ENCODE measurements at places on chromosomes 16 and 17.

DNA sequence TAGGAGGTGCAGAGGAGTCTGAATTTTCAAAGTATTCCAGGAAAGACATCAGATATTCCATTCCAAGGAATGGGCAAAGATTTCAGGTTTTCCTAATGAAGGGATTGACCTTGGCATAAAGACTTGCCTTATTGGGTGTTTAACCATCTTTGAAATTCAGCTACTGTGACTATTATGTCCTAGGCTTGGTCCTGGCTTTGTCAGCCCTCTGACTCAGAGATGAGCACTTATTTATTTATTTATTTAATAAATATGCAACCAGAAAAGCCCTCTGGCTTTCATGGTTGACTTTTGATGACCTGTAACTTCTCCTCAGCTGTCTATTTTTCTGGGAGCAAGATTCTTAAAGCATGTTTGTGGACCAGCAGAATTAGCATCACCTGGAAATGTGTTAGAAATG is 455.1 kb downstream of the KIF2B start:
- DNase-seq, result no peak

GRCh38 chr16:84015399-84015798 is 27.2 kb downstream of the SLC38A8 start:
- DNase-seq, result no peak

- no peak for DNase-seq
These were observed 914.9 kb downstream of the KCNJ2 start for GRCh38 chr17:71084219-71084618.

DNA sequence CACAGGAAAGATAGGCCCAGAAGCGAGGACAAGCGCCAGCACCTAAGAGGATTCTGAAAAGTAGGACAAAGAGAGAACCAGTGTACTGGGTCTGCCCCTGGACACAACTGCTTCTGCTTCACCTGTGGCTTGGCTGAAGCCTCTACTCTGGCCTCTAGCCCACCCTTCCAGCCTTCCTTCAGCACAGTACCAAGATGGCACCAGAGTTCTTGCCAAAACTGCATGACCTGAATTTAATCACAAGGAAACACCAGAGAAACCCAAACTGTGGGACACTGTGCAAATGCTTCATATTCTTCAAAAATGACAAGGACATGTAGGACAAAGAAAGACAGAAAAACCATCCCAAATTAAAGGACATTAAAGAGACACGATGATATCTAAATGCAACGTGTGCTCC is 116.6 kb downstream of the SMG6 start:
- DNase-seq, result no peak

GRCh38 chr17:19409509-19409908 is 1.5 kb upstream of the RNF112 start:
- no peak for DNase-seq

- peak; percentile 46 for DNase-seq
These were observed 232.8 kb downstream of the SEC14L1 start for GRCh38 chr17:77373299-77374169.

DNA sequence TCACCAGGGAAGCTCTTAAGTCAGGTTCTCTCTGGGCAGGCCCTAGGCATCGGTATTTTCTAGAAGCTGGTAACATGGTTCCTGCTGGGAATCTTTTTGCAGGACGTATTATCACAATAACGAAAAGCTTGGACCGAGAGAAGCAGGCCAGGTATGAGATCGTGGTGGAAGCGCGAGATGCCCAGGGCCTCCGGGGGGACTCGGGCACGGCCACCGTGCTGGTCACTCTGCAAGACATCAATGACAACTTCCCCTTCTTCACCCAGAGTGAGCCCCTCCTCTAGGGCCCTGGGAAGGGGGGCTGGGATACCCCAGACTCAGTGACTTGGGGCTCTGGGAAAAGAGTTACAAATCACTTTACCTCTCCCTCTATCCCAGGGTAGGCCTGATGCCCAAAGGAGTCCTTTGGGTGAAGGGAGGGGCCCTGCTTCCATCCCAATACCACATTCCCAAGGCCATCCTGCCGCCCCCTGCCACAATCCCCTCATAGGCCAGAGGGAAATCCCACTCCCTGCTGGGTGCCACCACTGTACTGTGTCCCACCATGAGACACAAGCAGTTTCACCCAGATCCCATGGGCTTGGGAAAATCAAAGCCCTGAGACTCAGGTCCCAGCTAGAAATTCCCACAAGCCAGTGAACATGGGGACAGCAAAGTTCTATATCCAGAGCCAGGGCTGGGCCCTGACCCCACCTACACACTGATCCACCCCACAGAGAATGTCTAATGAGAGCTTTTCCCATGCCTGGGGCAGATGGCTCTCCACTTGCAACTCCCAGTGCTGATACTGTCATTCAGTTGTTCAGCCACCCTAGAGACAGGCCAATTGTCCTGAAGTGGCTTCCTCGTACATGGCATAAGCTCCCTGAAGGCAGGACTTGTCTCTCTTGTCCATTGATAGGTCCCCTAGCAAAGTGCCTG is 23.0 kb downstream of the CDH5 start:
- no peak for DNase-seq

DNA sequence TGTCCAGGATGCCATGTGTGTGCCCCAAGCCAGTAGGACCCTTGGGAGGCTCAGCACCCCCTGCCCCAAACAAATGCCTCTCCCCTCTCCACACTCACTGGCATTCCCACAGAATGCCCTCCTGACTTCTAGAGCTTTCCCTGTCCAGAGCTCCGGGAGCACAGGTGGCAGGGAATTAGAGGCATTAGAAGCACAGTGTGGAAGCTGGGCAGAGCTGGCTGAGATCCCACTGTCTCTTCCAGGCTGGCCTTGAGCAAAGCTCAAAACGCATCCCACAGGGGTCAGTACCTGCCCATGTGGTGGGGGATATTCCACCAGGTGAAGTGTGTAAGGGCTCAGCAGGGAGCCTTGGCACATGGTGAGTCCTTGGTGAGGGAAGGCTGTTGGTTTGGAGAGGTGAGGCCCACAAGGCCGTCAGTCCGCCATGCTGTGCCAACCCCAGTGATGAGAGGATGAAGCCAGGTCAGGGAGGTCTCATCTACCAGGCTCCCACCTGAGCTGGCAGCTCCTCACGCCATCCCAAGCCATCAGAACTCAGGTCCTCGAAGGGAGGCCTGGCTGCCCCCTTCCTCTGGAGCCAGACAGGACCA is 18.1 kb downstream of the ENDOV start:
- DNase-seq, result no peak

GRCh38 chr17:67750067-67750466 is 32.3 kb downstream of the NOL11 start:
- DNase-seq, result no peak

- DNase-seq, result no peak
These were observed 2.6 kb downstream of the ARHGAP17 start for GRCh38 chr16:25012525-25012991.

DNA sequence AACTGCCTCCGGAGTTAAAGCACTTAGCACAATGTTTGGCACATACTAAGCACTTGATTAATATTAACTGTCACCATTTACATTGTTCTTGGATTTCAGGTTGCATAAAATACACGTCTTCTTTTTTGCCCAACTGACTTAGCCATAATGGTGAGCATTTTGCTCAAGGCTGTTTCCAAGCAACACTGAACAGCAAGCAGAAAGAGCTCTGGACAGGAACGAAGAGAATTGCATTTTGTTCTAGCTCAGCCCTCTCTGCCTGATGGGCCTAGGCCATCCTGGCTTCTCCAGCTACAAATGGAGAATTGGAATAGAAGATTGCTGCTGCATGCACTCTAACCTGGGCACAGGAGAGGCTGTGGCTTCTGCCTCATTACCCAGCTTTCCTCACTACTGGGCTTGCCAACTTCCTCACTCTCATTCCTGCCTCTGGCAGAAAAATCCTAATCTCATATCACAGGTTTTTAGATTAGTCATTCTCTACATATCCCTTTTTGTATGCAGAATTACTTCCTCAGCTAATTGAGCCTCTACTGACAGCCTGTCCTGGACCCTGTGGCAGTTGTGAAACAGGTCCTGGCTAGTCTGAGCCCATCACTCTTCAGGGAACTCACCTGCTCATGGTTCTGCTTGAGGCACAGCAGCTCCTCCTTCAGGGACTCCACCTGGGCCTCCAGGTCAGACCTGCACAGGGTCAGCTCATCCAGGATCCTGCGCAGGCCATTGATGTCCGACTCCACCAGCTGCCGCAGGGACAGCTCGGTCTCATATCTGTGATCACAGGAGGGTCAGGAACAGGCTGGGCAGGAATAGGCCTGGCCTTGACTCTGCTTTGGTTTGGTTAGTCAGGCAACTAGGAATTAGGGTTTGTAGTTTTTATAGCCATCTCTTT is 2.5 kb downstream of the KRT33A start:
- DNase-seq, result no peak

- DNase-seq, result no peak
These were observed 505.8 kb upstream of the ERCC4 start for GRCh38 chr16:13414154-13414553.

DNA sequence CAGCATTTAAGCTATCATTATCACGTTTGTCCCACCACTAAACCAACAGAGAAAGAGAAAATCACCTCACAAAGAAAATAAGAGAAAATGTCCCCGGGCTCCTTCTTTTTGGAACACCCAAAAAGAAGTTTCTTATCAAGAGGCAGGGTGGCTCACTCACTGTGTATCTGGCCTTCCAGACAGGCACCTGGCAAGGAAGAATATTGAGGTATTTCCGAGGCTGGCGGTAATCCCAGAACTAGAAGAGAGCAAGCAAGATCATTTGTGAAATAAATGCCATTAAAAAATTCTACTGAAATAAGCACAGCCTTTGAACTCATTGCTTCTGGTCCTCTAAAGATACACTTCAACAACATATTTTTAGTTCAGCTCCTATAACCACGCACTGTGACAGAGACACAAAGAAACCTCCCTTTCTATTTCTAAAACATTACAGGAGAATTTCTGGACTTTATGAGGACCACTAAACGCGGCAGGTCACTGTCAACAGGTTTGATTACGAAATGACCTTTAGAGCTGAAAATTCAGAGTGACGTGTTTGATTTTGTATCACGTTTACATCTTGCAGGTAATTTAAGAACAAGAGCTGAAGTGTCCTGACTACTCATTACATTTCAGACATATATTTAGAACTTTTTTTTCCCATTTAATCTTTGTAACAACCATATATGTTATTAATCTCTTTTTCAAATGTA is 61.0 kb downstream of the WDR59 start:
- DNase-seq, result no peak

- no peak for DNase-seq
These were observed 3.4 kb downstream of the HAS3 start for GRCh38 chr16:69108905-69109252.

Measured in activated CD4-positive, alpha-beta T cell treated with anti-CD3 and anti-CD28 coated beads, Interleukin-2, amount 50 U/mL, for 16 hours (primary cell).